ENCODE measurements at places on chromosomes 2 and 18.

- DNase-seq: no peak
Observed at GRCh38 chr18:73841661-73842060, 306.0 kb downstream of the FBXO15 start.

DNA sequence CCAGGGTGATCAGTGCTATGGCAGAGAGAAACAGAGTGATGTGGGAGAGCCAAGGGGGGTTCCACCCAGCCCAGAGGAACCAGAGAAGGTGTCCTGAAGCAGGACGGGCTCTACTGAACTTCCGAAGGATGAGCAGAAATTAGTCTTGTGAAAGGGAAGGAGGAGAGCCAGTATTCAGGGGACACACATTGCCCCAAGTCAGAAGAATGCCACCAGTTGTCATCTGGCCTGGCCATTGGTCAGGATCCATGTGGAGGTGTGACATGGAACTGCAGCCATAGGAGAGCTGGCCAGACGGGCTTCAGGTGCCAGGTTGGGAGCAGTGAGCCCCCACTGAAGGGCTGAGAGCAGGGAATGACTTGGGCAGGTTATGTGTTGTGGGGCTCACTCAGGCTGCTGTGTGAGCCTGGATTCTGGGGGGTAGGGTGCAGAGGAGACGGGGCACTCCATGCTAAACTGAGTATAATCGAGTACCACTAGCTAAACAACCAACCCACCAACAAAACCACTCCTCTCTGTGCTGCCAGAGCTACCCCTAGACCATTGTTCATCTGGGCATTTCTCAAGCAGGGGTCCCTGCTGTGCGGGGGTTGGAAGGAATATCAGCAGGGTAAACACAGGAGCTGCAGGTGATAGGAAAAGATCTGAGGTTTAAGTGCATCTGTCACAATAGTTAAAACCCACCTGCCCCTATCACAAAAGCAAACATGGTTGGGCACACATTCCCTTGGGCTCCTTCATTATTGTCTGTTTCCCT, 25.3 kb downstream of the MARCO start:
- DNase-seq: no peak

GRCh38 chr18:41886126-41886807, 68.8 kb upstream of the PIK3C3 start:
- DNase-seq: no peak

GRCh38 chr2:53286345-53286744, 481.3 kb upstream of the CHAC2 start:
- DNase-seq: no peak

GRCh38 chr2:178163911-178164310, 30.4 kb upstream of the OSBPL6 start:
- DNase-seq: no peak
